ENCODE measurements at places on chromosomes 5 and 9.

- DNase-seq, result peak; percentile 82
Observed at GRCh38 chr9:110125207-110125751, 82.7 kb downstream of the C9orf152 start.

DNA sequence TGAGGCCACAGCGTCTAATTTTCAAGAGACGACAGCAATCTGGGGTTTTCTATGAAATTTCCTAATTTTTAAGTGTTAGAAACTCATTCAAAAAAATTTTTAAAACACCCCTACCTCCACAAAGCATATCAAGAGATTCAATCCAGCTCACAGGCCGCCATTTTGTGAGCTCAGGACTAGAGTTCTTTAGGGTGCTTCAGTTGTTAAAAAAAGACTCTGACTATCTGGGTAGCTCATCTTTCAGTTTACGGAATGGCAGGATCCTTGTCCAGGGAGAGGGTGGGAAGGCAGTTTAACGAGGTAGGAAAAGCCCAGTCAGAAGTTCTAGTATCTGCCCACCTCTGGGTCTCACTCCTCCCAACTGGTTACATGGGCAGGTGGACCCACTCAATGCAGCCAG, 43.1 kb downstream of the CAMK2A start:
- no peak for DNase-seq

DNA sequence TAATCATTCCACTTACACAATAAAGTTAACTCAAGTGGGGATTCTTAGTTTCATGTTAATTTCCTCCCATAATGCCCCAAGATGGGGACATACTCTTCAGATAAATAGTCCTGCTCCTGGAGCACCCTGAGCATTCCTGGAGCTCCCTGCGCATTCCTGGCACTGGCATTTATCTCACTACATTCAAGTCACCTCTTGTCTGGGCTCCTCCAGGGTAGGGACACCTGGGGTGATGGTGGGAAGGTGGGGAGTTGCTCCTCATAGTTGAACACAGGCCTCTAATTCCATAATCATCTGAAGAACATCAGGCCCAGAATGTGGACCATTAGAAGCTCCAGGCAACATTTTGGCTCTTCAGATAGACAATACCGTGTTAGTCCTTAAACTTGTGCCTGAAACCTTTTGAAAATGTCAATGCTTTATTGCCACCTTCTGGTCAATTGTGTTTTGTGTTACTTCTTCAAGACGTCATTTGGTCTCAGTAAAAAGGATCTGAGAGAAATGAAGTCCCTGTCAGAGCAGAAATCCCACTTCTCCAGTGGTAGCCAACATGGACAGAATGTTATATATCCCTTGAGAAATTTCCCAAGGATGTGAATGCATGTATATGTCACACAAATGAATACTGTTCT, 14.2 kb upstream of the AGGF1 start:
- DNase-seq, result peak; percentile 49

DNA sequence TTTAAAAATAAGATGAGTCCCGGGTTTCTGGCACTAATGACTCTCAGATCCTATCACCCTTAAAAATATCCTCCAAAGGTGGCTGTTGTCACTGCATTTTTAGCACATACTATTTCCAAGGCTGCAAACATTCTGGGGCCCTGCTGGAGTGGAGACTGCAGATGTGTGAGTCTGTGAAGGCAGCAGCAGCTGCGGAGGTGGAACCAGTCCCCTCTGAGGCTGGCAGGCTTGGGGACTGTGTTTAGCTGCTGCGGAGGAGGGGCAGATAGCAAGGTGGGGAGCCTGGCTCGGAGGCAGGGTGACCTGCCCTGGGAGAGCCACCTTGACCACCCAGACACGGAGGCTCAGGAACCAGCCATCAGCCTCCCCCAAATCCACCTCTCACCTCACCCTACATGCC, 77.0 kb downstream of the C5orf15 start:
- no peak for DNase-seq

DNA sequence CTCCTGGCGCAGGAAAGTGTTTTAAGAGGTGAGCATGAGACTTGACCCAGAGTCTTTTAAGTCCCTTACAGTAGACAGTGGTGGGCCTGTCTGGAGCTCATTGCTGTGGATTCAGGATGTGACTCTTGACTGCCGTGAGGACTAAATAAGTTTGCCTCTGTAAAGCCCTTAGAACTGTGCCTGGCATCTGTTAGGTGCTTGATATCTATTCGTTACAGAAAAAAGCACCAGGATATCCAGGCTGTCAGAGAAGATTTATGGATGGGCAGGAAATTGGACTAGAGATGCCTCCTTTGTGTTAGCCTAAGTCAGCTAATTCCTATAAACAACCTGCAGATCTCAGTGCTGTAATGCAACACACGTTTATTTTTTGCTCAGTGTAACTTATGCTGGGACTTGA, 12.6 kb downstream of the ERGIC1 start:
- DNase-seq, result no peak

GRCh38 chr5:104843822-104844221, 1281.2 kb upstream of the NUDT12 start:
- no peak for DNase-seq

GRCh38 chr9:133474215-133474614, 4.7 kb downstream of the SLC2A6 start:
- DNase-seq, result no peak

GRCh38 chr9:19498015-19498414, 89.2 kb downstream of the ACER2 start:
- DNase-seq, result peak; percentile 86

DNA sequence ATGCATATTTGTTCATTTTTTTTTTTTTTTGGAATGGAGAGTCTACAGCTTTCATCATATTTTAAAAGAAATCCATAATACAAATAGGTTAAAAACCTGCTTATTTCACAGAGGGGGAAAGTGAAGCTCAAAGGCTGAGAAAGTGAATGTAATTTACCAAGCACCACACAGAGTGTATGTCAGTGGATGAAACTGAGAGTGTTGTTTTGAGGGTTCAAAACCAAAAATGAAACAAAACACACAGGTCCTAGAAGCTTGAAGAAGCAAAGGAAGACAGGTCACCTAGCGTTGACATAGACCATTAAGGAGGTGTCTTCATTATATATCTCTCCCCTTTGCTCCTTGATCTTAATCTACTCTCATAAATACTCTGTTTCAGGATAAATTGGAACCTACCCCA, 7.5 kb downstream of the NMUR2 start:
- no peak for DNase-seq

- no peak for DNase-seq
Observed at GRCh38 chr5:1502737-1503120, 21.0 kb downstream of the LPCAT1 start.

GRCh38 chr5:66469684-66470083, 126.5 kb upstream of the MAST4 start:
- no peak for DNase-seq

GRCh38 chr5:36363744-36364143, 62.0 kb upstream of the RANBP3L start:
- DNase-seq, result no peak

GRCh38 chr5:80277191-80277590, 21.3 kb upstream of the SERINC5 start:
- DNase-seq, result no peak

- no peak for DNase-seq
Observed at GRCh38 chr5:50564558-50564957, 101.9 kb upstream of the PARP8 start.

DNA sequence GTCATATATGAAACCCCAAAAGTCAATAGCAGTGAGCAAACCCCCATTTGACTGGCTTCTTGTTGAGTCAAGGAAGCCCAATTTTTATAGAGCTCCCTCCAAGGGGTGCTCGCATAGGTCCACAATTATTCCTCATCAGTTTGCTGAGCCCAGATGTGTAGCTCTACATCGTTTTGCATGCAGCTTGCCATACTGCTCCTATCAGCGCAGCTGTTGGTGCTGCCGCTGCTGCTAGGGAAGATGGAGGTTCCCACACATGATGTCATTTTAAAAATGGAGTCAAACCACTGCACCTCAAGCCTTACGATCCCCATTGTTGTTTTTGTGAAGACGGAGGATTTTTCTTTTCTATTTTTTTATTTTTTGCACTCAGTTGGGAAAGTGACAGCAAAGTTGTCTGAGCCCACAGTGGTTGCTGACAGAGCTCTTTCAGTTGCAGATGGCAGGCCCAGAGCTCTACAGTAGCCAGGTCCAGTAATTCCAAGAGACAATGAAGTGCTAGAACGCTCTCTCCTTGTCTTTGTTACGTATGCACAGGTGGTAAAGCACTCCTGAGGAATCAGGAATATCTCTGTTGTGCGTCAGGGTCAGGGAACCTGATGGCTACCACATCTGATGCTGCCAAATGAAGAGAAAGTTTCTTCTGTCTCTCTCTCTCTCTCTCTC, 23.2 kb upstream of the C5orf63 start:
- DNase-seq, result no peak

DNA sequence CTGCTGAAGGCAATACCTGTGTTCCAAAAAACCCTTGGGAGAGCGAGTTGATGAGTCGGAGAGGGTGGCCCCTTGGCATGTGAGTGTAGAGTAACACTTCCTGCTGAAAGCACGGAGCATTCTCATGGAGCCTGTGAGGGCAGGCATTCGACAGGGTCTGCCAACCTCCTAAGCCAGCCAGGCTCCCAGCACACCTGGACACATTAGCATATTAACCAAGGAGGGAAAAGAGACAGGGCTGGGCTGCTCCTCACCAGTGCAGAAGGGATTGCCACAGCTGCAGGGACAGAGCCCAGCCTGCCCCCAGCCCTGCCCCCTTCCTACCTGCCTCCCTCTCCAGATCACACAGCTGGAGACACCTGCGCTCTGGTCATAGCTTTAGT, 46.4 kb upstream of the SEMA4D start:
- no peak for DNase-seq

- peak; percentile 89 for DNase-seq
Observed at GRCh38 chr9:115456515-115456914, 338.6 kb upstream of the TNC start.

- no peak for DNase-seq
Observed at GRCh38 chr9:37046683-37047082, 12.6 kb upstream of the PAX5 start.

DNA sequence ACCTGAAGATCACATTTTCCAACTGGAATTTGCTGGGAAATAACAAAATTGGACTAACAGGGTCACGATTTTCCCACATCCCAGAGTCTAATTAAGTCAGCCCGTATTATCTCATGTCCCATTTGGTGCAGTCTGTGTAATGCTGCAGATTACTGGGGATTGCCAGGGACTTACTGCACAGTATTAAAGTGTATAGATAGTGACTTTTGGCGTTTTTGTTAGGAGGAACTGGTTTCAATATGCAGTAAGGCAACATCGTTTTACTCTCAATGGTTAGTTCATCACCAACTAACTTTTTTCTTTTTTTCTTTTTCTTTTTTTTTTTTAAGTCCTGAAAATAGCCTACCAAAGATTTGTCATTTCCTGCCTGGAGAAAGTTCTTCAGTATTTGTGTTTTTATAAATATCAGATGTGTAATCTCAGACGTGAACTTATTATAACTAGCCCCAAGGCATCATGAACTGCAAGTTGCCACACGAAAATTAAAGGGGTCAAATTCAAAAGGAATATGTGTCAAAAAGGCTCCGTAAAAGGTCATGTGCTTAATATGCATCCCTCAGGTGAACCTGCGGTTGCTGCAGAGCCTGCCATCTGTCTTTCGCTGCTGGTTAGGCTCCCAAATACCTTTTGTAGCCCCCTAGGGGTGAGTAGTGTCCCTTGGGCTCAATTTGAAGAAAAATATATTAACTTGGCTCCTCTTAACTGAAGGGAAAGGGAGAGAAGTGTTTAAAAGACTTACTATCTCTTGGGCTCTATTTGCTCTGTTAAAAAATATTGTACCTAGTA, 176.7 kb upstream of the ADAMTSL1 start:
- DNase-seq, result peak; percentile 33

GRCh38 chr5:107538805-107539445, 131.8 kb downstream of the EFNA5 start:
- no peak for DNase-seq

DNA sequence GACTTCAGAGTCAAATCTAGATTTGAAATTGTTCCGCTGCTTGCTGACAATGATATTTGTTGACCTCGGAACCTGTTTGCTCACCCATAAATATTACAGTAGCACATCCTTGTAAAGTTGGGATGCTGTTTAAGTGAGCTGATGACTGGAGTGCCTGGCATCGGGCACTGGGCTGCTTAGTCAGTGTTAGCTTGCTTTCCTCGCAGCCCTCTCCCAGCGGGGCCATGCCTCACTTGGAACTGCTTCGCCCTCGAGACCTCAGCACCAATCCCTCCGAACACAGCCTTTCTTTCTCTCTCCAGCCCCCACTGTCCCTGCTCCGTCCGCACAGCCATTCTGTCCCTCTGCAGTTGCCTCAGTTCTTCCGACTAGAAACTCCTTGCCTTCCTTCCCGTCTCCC, 23.4 kb downstream of the RNF44 start:
- DNase-seq, result no peak

- DNase-seq, result no peak
Observed at GRCh38 chr9:121861501-121862180, 210.2 kb downstream of the DAB2IP start.

DNA sequence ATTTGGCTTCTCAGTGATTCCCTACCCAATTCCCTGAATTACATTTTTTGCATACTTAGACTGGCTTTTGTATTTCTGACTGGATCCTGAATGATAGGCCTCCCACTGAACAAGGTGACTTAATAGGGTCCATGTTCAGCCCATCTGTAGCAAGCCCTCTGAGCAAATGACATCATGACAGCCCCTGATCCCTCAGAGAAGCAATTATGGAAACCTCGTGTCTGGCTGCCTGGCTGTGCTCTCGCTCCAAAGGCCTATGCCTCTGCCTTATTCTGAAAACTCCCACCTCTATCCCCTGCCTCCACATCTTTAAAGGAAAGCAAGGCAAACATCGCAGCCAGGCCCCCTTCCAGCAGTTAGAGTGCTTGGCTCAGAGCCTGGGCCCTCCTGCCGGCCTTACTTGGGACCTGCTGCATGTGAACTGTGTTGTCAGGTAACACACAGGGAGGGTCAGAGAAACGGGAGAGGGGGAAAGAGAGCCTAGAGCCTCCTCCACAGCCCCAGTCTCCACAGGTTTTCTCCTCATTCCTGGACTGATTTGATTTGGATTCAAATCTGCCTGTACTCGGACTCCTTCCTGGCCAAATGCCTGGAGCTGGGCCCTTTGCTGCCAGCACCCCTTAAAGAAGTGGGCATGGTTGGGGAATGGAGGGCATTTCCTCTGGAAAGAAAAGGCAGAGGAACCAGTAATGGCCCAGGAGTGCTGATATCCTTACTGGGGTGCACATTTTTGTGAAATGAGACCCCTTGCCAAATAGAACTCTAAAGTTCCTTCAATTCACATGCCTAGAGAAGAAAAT, 3.8 kb downstream of the DCANP1 start:
- DNase-seq, result no peak

GRCh38 chr9:91474656-91475055, 51.0 kb upstream of the NFIL3 start:
- no peak for DNase-seq

GRCh38 chr9:128244837-128245231, 31.0 kb downstream of the GOLGA2 start:
- DNase-seq, result peak; percentile 97

Data from fibroblast of skin of abdomen (primary cell).